ENCODE measurements at places on chromosomes 12 and 14.

- no peak for DNase-seq
Observed at GRCh38 chr12:7114008-7114407, 5.0 kb upstream of the C1RL start.

DNA sequence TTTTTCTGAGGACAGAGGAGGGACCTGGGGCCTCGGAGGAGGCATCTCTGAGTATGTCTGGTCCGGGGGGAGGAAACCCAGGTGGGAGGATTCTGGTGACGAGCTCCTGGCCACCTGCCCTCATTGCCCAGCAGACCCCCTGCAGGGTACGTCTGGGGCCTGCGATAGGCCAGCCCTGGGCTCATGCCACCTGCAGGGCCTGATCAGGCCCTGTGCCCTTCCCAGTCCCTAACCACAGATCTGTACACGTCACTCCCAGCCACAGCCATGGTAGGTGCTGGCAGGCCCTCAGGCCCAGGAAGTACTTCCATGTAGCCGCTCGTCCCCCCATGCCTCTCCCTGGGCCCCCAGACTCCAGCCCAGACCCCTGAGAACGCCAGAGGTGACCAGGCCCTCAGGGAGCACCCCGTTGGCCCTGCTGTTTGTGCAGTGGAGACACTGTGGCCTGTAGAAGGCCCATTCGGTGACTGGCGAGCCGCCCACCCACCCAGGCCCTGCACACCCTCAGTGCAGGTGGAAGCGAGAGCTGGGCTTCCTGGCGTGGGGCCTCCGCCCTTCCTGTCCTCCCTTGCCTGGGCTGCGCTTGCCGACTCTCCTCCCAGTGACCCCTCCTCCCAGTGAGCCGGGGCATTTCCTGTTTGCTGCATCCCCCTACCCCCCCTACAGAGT lies 5.7 kb downstream of the INF2 start:
- peak; percentile 84 for DNase-seq

- no peak for DNase-seq
Observed at GRCh38 chr12:54658306-54659264, 10.4 kb upstream of the DCD start.

DNA sequence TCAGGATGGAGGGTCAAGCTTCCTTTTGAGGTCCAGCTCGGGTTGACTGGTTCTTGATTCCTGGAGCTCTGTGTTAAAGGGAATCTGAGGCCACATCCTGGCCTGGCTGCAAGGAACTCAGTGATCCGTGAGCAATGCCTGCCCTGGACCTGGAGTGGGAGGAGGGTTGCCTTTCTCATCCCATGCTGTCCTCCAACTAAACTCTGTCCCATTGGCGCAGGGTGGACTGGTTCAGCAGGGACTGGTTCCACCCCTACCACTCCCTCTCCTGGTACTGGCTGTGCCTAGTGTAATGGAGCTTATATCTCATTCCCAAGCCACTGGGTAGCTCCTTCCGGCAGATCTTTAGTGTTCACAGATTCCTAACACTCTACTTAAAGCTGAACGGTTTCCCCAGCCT lies 3.9 kb upstream of the CMKLR1 start:
- DNase-seq: no peak

DNA sequence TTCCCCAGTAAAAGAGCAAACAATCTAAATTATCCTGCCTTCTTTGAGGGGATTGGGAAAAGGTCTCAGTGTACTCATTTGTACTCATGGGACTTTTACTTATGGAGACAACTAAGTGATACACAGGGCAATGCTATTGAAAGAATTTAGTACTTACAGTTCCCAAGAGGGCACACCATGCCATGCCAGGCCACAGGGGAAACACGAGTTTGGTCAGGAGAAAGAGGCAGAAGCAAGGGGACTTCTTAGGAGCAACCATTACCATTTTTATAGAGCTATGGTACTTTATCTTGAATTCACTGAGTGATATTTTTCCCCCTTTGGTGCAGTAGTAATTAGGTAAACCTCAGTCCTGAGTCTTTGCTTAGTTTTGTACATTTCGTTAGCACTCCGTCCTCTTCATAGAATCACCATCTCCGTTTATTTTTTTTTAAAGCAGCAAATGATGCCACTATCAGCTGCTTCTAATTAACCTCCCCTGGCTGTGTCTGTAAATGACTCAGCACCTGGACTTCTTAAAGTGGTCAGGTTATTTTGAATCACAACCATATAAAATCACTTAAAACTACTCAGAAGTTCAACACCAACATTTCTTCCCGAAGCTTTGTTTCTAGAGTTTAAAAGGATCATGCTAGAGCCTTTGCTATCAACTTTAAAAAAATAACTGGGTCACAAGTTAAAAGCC lies 5.9 kb upstream of the WASHC3 start:
- no peak for DNase-seq

- no peak for DNase-seq
Observed at GRCh38 chr14:94612174-94612573, at the start of gene SERPINA3. Gene SERPINA3, plus strand, starts transcription at chr14:94612391. Its CDS starts 2,051 bp downstream, at chr14:94614442.

DNA sequence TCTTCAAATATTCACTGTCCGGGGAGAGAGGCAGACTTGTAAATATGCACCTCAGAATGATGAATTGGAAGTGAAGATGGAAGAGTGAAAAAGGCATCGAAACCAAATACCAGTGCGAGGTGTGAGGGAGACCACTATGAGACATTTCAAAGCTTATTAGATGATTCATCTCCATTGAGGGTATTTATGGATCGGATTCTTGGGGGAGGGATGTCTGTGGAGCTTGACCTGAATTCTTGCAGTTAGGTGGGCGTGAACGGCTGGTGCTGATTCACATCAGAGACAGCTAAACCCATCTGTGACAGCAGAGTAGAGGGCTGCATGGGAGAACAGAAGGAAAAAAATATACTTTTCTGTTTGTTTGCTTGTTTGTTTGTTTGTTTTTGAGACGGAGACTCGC lies 677.2 kb downstream of the AACS start:
- DNase-seq: peak; percentile 48

DNA sequence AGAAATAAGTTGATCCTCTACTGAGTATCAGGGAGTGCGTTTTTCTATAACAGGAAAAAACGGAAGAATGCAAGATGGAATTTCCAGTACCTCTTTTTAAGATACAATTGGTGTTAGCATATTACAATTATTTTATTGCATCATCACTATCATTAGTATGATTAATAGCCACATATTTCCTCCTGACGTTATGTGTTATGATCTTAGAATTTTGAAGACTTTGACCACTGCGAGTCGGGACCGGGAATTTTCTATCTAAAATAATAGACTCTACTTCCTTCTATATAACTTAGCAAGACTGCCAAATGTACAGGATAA lies 679 bp upstream of the SAV1 start:
- DNase-seq: no peak

DNA sequence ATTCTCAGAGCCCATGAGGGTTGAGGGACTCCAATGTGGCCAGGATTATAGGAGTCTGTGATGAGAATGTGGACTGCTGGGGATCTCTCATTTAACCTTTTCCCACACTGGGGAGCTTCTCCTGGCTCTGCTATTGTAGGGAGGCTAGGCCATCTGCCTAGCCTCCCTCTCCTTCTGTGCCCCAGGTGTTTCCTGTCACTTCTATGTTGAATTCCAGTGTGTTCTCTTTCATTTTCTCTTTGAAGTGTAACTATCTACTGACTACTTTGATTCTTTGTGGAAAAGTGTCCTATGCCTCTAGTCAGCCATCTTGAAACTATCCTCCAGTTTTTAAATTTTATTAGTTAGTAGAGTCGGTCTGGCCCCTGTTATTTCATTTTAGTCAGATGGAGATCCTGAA lies 53.4 kb upstream of the ABCD2 start:
- no peak for DNase-seq

- DNase-seq: peak; percentile 78
Observed at GRCh38 chr12:43285159-43285598, 266.8 kb downstream of the ADAMTS20 start.

DNA sequence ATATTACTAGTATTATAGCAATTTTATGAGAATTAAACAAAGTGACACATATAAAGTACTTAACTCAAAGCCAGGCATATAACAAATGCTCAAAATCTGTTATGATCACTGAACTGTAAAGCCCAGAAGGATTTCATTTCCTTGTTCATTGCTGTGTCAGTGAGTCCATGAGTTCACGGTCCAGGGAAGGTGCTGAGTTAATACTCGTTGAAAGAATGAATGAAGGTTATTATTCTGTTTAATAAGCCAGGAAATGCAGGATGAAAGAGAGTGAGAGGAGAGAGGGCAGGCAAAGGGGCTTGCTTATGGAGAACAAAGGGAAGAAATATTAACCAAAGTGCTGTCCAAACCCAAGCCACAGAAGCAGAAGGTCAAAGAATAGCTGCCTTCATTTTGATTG lies 40.2 kb upstream of the NT5DC3 start:
- peak; percentile 30 for DNase-seq

- no peak for DNase-seq
Observed at GRCh38 chr14:74510959-74511409, 17.4 kb downstream of the ISCA2 start.

DNA sequence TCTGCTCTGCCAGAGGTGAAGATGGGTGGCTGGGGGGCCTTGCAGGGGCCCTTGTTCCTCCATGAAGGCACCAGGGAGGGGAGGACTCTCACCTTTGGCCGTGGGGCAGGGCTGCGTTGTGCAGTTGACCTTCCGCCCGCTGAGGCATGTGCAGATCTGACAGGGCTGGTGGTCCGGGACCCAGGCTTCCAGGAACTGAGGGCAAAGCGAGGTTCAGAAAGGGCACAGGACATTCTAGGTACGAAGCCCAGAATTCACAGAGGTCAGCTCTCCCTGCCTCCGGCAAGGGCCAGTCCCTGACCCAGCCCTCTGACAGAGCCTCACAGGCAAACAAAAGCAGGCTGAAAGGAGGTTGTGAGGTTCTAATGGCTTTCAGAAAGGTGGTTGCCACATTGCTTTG lies 40.4 kb upstream of the ANO2 start:
- no peak for DNase-seq

DNA sequence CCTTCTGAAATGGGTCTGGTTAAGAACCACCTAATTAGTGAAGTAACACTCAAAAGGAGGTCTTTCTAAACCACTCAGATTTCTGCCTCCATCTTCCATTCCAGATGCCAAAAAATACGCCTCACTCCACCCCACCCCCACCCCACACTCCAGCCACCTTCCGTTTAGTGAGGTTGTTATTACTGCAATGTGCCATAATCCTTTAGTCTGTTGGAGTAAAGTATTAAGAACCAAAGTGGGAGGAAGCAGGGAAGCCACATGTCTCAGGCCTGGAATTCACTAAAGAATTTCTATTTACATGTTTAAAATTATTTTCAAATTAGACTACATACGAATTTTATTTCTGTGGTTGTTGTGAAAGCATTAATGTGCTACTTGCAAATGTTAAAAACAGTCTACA lies 7.4 kb downstream of the KIF21A start:
- DNase-seq: no peak

- DNase-seq: no peak
Observed at GRCh38 chr14:21891921-21892320, 218.3 kb upstream of the OR4E1 start.

DNA sequence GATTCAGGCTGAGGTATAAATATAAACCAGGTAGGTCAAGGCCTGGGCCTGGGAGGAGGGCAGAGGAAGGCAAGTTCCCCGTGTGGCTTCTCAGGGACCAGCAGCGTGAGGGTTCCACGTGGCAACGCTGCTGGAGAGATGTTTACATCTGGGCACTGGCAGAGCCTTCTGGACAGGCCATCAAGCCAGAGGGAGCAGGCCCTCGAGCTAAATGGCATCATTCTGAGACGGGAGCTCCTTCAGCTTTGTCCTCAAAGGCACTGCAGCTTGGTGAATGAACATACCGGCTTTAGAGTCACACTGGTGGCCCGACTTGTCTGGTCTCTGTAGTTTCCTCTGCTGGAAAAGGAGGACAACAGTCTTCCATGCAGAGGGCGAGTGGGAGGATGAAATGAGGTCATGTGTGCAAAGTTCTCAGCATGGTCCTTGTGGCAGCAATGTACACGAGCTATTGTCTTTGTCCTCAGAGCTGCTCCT lies 231.3 kb downstream of the ZFP36L1 start:
- DNase-seq: no peak

DNA sequence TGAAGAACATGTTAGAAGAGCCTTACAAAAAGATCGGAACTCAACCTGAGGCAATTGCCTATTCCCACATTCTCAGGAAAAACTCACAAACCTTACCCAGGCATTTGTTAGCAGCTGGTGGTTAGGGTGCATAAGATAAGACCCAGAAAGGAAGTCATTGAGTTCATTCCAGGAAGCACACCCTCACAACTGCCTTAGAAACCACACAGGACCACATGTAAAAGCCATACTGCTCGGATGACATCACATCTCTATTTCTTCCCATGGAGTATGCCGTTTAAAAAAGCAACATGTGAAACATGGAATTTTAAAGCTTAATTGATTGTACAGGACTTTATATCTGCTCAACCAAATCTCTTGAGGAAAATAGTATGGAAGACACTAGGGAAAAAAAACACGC lies 411.2 kb downstream of the DAD1 start:
- no peak for DNase-seq

DNA sequence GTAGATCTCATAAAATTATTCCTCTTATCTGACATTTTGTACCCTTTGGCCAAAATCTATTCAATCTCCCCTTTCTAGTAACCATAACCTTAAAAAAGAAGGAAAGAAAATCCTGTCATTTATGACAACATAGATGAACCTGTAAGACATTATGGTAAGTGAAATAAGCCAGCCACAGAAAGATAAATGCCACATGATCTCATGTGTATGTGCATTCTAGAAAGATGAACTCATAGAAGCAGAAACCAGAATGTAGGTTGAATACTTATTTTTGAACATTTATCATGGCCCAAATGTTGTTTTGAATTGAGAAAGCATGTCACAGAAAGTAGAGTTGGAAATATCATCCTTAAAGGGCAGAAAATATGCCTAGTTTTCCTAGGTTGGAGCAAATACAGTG lies 1053.6 kb downstream of the SLC6A15 start:
- DNase-seq: no peak

DNA sequence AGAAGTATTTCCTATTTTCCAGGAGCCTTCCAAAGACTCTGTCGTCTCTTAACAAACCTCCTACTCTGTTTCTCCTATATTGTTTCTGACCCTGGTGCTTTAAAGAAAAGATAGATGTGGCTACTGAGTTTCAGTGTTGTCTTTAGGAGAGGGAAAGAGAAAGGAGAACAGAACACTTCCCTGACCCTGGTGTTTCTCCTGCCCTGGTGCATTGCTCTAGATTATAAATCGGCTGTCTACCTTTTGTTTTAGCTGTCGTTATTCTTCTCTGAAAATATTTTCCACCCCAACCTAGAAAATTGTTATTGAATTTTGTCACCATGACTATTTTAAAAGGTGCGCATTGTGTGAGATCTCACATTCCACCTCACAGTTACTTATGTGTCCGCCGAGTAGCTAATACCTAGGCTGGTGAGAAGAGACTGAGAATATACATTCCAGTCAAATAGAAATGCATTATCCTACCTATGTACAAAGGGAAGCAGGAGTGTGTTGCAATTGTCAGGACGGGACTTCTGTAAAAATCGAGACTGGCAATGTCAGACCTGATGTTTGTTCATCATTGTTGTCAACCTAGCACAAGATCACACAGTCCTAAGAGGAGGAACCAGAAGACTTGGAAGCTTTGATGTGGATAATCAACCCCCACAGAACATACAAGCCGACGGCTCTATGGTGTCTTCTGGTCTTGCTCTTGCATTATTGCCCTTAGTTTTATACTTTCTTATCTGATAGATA lies 108.7 kb upstream of the SLC38A4 start:
- DNase-seq: no peak
